NCI-H446 (cell line): ENCODE measurements at places on chromosomes 3 and 15.
A peak's percentile ranks its signal among the peaks of the same experiment; 100 is the strongest.

GRCh38 chr3:111621535-111621934 is 26.4 kb upstream of the ZBED2 start:
- DNase-seq = no peak

GRCh38 chr15:85749261-85750151 is 45.2 kb downstream of the KLHL25 start:
- peak; percentile 61 for DNase-seq

- no peak for DNase-seq
Measured at GRCh38 chr3:187986514-187986934, 167.4 kb upstream of the LPP start.

DNA sequence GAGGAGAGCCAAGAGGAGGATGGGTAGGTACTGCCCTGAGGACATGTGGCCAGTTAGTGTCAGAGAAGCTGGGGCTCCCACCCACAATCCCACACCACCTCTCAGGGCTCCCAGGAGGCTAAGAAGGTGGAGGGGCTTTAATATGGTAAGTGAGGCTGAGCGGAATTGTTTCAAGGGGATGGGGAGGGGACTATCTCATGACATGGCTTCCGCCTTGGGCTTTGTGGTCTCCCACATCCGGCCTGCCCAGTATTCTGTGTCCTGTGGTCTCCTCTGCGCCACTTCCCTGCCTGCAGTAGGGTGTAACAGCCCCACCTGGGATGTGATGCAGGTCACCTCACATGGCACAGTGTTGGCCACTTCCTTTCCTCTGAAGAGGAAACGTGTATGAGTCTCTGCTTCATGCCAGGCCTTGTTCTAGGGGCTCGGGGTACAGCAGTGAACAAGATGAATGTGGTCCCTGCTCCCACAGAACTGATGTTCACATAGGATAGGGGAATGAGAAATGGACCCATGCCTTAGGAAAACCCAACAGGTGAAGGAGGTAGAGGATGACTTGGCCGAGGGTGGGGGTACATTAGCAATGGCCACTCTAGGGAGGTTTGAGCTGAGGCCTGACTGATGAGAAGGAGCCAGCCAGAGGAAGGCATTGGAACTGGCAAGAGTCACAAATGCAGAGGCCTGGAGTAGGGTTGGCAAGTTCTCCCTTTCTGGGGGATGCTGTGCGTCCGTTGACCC is 3.2 kb downstream of the NEIL1 start:
- DNase-seq = no peak

GRCh38 chr3:101813817-101814440 is 34.9 kb downstream of the NXPE3 start:
- no peak for DNase-seq

GRCh38 chr3:67719333-67719732 is 64.9 kb upstream of the SUCLG2 start:
- no peak for DNase-seq

DNA sequence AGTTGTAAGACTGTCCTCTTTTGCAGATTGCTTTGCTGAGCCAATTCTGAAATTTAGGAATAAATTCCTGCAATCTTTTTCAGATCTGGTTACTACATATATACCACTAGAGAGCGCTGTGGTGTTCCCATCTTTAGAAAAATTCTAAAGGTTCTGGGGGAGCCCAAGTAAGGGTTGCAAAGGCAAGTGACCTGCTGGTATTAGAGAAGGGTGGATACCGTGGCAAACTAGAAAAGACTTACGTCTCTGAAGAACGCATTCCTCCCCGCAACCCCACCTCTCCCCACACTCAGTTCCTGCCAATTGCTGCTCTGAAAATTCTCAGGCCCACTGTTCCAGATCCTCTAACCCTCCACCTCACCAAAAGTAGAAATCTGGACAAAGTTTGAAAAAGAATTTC is 48.5 kb downstream of the EFHB start:
- no peak for DNase-seq

GRCh38 chr3:16318176-16318575 is 53.2 kb downstream of the OXNAD1 start:
- DNase-seq = no peak

GRCh38 chr15:42073418-42073817 is 20.9 kb downstream of the PLA2G4D start:
- DNase-seq = no peak

- DNase-seq = peak; percentile 48
Measured at GRCh38 chr15:75640483-75641178, 607 bp upstream of the IMP3 start.

- no peak for DNase-seq
Measured at GRCh38 chr3:49032646-49033304, 3.6 kb upstream of the IMPDH2 start.

- no peak for DNase-seq
Measured at GRCh38 chr15:67931861-67932260, 92.0 kb upstream of the RNU6-1 start.

GRCh38 chr3:29644261-29644660 is 363.4 kb downstream of the RBMS3 start:
- no peak for DNase-seq

GRCh38 chr3:181703601-181704420 is 7.9 kb upstream of the SOX2 start:
- no peak for DNase-seq

GRCh38 chr3:114856835-114857234 is 290.3 kb downstream of the ZBTB20 start:
- DNase-seq = no peak

- no peak for DNase-seq
Measured at GRCh38 chr3:137134431-137134830, 176.6 kb downstream of the IL20RB start.

DNA sequence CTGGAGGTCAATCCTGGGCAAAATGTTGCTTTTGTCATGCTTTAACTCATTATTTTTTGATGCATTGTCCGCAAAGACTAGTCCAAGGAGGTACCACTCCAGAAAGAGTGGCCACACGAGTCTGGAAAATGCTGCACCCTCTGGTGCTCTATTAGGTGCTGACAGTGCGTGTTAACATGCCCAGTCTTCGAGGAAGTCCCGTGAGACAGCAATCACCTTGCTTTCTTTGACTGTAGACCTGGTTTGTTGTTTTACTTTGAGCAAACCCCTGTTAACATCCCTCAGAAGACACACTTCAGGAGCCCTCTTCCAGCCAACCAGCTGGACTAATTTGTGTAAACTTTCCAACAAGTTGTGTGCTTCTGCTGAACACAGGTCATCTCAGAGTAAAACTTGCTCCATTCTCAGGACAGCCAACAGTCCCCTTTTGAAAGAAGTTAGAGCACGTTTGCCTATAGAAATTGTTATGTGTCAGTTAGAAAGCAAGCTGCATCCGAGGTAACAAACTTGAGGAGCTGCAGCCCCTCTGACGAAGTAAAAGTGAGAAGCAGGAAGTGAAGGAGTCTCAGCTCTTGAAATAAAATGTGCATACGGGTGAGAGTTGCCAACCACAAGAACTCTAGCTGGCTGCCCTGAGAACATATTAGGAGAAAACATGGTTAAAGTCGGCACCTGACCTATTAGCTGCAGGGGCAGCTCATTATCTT is 205.0 kb downstream of the LPP start:
- DNase-seq = no peak

DNA sequence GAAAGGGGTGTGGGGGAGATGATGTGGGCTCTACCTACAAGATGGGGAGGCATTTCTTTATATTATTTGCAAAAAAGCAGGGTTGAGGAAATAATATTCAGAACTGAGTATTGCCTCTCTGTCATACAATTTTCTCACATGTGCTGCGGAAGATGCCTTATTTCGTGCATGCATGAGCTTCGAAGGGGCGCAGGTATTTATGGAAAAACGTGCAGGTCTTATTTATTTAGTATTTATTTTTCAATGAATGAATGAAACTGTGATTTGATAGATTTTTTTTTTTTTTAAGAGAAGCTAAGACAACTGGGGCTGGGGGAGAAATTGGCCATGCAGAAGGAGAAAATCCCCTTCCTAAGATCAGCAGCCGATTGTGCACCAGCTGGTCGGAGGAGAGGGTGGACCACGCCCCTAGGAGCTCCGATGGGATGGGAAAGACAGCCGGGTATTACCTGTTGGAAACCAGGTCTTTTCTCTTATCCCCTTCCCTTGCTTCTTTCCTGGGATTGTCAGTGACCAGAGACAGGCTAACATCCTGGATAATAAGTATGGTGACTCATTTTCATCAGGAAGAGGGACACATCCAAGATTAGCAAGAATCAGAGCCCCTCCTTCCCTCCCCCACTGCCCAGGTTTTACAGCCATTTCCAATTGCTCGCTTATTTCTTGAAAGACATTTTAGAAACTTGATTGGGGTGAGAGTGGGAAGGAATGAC is 875 bp downstream of the GAP43 start:
- no peak for DNase-seq

DNA sequence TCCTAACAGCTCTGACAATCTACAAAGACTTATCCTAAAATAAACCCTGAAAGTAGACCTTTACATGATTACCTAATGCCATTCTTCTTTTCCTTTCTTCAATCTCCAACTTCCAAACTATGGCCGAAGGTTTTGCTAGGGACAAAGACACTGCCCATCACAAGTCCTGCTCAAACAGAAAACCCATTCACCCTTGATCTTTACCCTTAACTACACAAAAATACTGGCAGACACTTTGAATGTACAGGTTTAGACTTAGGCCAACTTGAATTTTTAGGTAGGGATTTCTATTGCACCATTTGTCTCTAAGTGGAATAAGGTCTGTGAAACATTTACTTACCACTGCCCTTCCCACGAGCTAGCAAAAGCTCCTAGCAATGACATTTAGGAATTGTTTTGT is 64.6 kb downstream of the TMEM212 start:
- no peak for DNase-seq

DNA sequence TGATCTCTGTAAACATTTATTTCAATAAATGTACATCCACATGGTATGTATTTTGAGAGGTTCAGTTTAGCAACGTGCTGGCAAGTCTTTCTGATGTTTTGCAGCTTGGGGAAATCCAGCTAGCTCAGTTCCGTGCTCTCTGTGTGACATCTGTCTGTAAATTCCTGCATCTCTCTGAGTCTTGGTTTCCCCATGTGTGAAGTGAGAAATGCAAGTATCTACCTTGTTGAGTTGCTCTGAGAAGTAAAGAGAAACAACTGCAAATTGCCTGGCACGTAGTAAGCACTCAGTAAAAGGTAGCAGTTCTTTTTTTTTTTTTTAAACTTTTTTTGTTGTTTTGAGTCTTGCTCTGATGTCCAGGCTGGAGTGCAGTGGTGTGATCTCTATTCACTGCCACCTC is 30.2 kb upstream of the MORF4L1 start:
- DNase-seq = no peak

GRCh38 chr15:70863450-70864218 is 9.7 kb upstream of the LARP6 start:
- DNase-seq = no peak

GRCh38 chr15:40427188-40427587 is 13.6 kb upstream of the BAHD1 start:
- no peak for DNase-seq

- no peak for DNase-seq
Measured at GRCh38 chr15:66747886-66748707, 46.1 kb downstream of the SMAD6 start.

GRCh38 chr3:159144891-159145290 is 343.0 kb downstream of the MFSD1 start:
- no peak for DNase-seq

DNA sequence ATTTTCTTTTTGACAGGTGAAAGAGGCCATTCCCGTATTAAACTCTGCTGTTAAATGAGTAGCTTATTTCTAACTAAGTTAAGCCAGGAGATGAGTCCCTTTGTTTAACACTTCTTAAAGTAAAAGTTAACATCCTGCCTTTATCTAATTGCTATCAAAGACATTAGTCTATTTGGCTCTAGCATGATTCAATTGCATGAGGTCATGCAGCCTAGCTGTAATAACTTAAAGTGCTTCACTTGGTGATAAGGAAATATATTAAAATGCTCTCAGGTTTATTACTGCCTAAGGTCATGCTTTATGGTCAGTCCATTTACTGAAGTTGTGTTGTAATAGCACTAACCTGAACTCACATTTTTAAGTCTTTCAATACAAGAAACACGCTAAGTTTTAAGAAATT is 82.3 kb upstream of the MLF1 start:
- no peak for DNase-seq

- no peak for DNase-seq
Measured at GRCh38 chr3:193816656-193817311, 223.8 kb downstream of the OPA1 start.

- no peak for DNase-seq
Measured at GRCh38 chr3:135784557-135784956, 181.0 kb upstream of the PPP2R3A start.

DNA sequence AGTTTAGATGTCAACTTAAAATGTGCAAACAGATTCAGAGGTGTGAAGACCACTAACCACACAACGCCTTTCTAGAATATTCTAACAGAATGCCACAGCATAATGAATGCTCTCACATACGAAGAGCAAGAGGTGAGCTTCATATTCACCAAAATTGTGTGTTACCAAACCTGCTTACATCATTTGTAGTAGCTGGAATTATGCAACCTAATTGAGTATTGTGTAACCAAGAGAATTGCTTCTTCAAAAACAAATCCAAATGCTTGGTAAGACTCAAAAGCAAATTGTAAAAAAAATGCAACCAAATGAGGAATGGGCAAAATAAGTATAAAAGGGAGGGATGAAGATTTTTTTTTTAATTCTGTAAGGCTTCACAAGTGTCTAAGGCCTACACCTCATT is 160.7 kb downstream of the TAFA4 start:
- no peak for DNase-seq

GRCh38 chr3:127655641-127656040 is 17.1 kb upstream of the ABTB1 start:
- no peak for DNase-seq

DNA sequence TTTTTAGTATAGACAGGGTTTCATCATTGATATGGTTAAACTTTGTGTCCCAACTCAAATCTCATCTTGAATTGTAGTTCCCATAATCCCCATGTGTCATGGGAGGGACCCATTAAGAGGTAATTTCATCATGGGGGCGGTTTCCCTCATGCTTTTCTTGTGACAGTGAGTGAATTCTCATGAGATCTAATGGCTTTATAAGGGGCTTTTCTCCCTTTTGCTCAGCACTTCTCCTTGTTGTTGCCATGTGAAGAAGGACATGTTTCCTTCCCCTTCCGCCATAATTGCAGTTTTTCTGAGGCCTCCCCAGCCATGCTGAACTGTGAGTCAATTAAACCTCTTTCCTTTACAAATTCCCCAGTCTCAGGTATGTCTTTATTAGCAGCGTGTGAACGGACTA is 20.2 kb upstream of the ZNF710 start:
- no peak for DNase-seq

DNA sequence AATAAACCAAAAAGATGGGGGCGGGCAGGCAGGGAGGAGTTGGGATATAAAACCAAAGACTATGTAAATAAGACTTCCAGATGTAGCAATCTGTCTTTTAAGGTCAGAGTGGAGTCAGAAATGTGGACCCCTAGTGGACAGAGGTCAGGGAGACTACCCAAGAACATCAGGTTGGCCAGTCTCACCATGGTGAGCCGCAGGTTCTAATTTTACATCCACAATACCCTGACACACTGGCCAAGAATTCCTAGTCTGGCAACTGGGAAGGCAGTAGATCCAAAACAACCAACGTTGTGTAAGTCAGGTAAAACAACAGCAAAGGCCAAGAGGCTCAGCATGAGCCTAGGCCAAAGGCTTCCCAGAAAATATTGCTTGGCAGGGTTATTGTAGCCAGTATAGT is 203.4 kb downstream of the FOXP1 start:
- no peak for DNase-seq

- no peak for DNase-seq
Measured at GRCh38 chr3:101484805-101485620, 28.0 kb downstream of the SENP7 start.
